ENCODE measurements at places on chromosomes 1 and 21.

- no peak for DNase-seq
Observed at GRCh38 chr21:37829447-37829846, 86.8 kb downstream of the KCNJ6 start.

- DNase-seq = no peak
Observed at GRCh38 chr1:35646043-35646442, 4.7 kb upstream of the PSMB2 start.

- no peak for DNase-seq
Observed at GRCh38 chr1:217138173-217138765, 415.0 kb upstream of the ESRRG start.

DNA sequence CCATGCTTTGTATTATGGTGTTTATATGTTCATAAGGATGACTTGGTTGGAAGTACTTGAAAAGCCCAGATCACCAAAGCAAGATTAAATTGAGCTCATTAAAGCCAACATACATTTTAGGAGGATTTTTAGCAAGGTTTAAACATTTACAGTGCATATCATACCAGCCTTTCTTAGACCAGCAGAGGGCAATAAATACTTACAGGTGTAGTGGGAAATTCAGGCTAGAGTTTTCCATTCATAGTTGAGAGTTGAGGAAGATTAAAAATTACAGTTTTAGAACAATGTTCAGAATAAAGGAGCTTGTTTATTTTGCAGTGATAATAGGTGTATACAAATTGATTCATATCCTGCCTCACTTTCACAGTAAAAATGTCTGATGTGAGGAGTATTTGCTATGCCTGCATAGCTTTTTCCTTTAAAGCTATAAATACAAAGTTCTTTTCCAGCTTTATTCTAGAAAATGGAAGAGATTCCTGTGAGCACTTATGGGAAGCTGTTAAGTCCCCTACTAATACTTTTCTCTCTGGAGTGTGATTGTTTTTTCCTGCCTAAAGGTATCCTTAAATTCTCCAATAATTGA is 35.3 kb downstream of the DTL start:
- DNase-seq = no peak

- no peak for DNase-seq
Observed at GRCh38 chr1:234750922-234751627, 141.1 kb upstream of the IRF2BP2 start.
